ENCODE measurements at places on chromosomes 7 and 10.

DNA sequence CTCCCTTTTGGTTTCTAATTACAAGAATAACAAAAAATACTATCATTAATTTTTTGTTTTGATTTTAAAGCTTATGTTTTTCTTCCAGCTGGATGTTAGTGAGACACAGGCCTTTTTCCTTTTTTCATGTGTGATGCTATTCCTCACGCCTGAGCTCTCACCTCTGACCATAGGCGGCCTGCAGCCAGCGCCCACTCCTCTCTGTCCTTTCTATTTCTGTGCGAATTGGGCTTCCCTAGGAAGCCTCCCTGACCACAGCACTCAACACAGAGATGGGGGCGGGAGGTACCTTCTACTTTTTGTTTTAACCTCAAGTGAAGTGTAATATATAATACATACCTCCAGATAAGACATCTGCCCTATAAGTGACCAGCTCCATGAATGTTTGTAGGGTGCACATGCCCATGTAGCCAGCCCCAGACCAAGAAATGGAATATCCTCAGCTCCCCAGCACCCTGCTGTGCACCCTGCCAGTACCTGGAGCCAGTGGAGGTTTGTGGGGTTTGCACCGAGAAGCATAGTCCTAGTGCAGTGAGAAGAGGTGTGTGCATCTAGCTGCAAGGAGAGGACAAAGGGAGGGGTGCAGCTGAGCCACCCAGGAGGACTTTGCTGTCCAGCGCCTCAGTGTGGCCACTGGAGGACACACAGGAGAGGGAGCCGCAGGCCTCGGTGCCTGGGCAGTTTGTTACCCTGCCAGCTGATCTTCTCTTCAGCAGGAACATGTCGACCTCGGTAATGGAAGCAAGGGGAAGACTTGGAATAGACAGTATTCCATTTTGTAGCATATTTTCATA is 38.5 kb downstream of the BNIP3 start:
- DNase-seq: peak; percentile 48

DNA sequence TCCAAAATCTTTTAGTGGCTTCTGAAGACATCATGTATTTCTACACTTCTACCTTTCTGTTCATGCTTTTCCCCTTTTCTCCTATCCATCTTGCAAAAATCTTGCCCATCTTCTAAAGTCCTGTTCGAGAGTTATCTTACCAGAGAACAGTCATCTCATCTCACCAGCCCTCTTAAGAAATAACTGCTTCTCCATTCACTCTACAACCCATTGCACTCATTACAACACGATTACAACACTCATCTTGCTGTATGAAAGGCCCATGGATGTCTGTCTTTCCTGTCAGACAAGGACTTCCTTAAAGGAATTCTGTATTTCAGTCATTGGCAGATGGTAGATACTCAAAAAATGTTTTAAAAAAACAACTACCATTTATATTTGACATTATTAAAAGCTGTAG is 30.8 kb downstream of the ZNF438 start:
- no peak for DNase-seq

DNA sequence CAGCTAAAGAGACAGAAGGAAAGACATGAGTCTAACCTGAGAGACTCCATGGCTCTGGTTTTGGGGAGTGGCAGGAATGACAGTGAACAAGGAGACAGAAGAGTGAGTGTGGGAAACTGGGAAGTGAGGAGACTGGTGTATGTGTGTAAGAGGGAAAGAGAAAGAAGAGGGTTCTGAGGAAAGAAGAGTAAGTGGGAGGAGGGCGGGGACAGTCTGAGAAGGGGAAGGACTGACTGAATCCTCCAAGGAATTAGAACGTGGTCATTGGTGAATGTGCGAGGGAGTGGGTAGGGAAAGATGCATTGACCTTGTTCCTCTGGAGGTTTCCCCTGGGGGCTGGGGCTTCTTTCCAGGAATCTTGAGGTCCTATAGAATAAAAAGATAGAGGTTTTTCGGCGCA is 26.6 kb downstream of the WNT8B start:
- no peak for DNase-seq

- no peak for DNase-seq
These were observed 21.9 kb upstream of the SFTPA1 start for GRCh38 chr10:79588800-79589199.

GRCh38 chr7:143383642-143383957 is 2.5 kb downstream of the ZYX start:
- DNase-seq: no peak

GRCh38 chr7:47314728-47315607 is 266.9 kb downstream of the TNS3 start:
- DNase-seq: no peak

- no peak for DNase-seq
These were observed 3.8 kb upstream of the MALSU1 start for GRCh38 chr7:23295401-23295697.

GRCh38 chr7:17530741-17531421 is 232.4 kb downstream of the AHR start:
- DNase-seq: no peak

- DNase-seq: no peak
These were observed 52.8 kb downstream of the MMRN2 start for GRCh38 chr10:86904600-86904999.

DNA sequence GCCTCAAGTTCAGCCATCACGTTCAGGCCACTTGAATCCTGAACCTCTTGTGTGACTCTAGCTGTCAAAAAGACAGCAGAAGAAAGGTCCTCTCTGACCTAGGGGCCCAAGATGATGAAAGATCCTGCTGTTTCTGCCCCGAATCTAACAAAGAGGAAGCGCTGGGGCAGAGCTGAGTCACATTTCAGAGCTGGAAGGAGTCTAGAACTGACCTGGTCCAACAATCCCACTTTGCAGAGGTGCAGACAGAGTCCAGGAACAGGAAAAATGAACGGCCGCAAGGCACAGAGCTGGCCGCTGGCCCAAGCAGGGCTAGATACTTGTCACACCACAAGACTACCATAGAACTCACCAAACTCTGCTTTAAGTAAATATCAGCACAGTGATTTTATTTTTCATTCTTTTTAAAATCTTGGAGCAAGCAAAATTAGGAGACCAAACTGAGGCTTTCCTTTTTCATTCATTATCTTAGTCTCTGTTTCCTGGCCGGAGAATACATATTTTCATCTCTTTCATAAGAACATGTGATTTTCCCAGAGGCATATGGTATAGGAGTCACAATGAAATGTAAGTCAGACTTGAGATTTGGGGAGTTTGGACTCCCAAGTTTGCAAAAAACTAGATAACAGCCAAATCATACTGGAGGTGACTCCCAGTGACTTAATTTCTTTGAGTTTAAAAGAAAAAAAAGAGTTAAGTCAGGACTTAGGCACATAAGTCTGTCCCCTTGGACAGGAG is 52.8 kb downstream of the CHST15 start:
- no peak for DNase-seq

DNA sequence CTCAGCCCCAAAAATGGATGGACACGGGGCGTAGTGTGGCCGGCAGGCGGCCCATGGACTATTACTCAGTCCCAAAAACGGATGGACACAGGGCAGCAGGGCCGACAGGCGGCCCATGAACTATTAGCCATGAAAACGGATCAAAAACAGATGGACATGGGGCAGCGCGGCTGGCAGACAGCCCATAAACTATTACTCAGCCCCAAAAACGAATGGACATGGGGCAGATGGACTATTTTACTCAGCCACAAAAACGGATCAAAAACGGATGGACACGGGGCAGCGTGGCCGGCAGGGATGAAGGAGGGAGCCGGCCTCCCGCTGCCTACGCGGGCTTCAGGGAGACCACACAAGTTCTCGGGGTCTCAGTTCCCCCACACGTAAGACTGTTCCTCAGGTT is 32.9 kb downstream of the GPER1 start:
- DNase-seq: no peak

GRCh38 chr10:103602028-103602851 is 108.7 kb downstream of the NEURL1 start:
- DNase-seq: no peak

- DNase-seq: no peak
These were observed 155.8 kb upstream of the CHST15 start for GRCh38 chr10:124249196-124249595.

DNA sequence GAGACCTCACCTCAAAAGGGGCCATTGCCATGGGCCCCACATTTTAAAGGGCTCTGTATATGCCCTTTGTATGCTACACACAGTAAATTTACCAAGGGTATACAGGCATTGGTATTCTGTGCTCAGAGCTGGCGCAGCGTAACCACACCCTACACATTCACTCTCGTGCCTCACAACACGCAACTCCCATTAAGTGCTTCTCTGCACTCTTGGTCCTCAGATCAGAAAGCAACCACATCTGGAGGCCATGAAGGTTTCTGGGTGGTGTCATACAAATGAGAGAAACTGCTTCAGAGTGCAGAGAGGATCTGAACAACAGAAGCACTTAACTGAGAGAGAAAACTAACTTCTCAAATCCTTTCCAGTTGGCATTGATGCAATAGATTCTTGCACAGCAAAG is 9.4 kb upstream of the CACUL1 start:
- no peak for DNase-seq

GRCh38 chr7:71414490-71414889 is 282.5 kb downstream of the GALNT17 start:
- DNase-seq: no peak

DNA sequence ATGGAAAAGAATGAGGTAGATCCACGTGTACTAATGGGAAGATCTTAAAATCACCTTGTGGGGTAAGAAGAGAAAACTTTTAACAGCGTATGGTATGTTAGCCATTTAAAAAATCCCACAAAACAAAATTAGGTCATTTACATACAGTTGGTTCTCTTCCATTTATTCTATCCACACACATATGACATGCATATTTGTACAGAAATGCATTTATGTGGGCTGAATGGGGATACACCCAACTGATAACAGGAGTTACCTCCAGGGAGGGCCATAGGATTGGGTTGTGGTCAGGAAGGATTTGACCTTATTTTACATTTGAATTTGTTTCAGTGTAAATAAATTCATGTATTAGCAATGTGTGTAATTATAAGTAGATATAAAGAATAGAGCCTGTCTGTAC is 71.5 kb downstream of the MCMBP start:
- no peak for DNase-seq

DNA sequence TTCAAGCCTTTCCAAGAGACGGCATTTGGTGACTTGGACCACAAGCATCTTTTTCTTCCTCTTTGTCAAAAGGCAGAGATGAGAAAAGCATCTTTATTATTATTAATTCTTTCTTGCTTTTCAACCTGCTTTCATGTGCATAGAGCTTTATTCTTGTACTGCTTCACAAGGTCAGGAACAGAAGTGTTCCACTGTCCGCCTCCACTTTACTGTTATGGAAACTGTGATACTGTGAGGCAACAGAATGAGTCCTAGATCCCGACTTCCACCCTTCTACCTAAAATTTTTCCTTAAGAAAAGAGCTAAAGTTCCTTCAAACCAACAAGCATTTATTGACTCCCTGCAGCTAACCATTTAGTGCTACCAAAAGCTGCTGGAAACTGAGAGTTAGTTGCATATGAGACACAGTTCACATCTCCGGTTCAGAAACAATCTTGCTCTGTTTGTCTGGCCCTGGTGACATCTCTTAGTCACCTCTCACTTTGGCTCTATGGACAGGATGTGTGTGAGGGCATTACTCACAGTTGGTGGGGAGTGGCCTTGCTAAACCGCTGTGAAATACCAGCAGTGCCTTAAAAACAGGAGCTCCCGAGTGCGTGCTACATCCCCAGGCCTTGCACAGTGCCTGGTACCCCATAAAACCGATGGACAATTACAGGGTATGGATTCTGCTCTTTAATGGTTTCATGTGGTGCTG is 77.1 kb upstream of the TRIL start:
- no peak for DNase-seq

DNA sequence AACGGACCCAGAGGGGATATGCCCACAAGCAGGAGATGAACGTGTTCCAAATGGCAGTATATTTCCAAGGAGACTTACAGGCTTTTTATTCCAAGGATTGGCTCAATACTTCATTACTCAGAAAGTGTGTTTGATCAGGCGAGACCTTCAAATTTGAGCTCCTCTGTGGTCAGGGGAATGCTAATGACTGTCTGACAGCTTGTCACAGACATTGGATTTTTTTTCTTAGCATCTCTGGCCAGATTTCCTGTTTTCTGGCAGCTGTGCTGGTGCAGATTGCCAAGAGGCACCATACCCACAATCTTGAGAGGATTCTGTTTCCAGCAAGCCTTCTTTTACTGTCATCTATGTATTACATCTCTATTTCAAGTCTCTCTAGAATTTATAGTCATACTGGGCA is 93.8 kb downstream of the C1GALT1 start:
- no peak for DNase-seq

- DNase-seq: no peak
These were observed 175.0 kb upstream of the NPY start for GRCh38 chr7:24108906-24109376.

- no peak for DNase-seq
These were observed 60.2 kb upstream of the ADGRA1 start for GRCh38 chr10:133027482-133027881.

DNA sequence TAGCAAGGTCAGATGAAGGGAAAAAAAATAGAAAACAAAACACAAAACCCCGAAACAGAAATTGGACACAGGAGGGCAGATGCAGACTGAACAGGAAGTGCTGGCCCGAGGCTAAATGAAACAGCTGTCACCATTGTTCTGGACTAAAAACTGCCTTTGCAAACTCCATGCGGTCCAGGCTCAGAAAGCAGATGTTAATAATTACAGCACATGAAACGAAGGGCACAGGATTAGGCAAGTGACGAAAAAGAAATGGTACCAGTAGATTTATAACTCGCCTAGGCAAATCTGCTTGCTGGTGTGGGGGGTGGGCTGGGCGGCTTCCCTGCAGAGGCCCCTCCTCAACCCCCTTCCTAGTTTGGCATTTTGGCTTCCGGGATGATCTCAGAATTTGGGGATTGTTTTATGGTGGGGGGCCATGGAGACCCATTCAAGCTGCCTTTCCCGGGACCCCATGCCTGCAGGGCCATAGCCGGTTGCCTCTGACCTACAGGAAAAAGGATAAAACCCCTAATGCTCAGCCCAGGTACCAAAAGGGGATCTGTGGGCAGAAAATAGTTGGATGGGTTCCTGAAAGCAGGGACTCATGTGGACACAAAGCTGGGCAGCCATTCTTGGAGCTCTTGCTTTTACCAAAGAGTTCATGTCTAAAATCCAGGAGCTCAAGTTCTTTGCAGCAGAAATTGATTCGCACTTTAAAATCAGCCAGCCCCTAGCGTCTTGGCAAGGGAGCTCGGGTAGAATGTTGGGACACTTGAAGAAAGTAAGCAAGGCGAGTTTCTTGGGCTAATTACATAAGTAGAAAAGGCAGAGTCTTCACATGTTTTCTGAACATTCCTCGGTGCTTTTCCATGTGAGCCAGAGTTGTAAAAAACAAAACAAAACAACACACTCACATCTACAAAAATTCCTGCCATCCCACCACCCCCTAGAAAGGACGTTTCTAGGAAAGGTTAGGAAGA is 39.0 kb upstream of the EMX2 start:
- DNase-seq: no peak

DNA sequence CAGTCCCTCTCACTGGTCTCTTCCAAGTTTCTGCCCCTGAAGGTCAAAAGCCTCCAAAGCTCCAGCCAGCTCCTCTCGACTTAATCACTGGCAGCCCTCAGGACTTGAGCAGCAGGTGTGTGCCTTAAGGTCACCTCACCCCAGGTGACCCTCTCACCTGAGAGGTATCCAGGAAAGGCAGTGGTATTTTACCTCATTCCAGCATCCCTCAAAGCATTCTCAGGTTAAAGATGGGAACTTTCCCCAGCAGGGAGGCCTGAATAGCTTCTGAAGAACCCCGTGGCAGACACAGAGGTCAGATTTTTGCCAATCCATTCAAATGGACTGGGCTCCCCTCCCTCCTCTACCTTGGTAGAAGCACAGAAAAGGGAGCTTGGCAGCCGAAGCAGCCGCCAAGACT is 148.2 kb downstream of the GFRA1 start:
- DNase-seq: no peak
